ENCODE measurements at places on chromosomes 5 and 9.

DNA sequence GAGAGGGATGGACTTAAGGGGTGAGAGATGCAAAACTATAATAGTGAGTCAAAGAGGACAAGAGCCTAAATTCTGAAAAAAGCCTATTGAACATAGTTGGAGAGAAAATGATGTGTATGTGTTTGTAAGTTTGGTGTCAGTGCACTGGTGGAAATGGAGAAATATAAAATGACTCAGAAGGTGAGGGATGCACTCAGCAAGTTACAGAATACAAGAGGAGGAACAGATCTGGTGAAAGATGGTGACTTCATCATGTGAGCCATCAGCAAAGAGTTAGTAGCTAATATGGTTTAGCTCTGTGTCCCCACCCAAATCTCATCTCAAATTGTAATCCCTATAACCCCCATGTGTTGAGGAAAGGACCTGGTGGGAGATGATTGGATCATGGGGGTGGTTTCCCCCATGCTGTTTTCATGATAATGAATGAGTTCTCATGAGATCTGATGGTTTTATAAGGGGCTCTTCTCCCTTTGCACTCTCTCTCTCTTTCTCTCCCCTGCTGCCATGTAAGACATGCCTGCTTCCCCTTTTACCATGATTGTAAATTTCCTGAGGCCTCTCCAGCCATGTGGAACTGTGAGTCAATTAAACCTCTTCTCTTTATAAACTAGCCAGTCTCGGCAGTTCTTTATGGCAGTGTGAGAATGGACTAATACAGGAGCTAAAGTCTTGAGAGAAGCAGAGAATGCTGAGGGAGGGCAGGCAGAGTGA lies 30.4 kb upstream of the FYB1 start:
- DNase-seq = no peak

- peak; percentile 18 for DNase-seq
Observed at GRCh38 chr5:151772846-151773561, 1.2 kb downstream of the G3BP1 start.

GRCh38 chr5:42516282-42517042 lies 93.2 kb downstream of the GHR start:
- no peak for DNase-seq

DNA sequence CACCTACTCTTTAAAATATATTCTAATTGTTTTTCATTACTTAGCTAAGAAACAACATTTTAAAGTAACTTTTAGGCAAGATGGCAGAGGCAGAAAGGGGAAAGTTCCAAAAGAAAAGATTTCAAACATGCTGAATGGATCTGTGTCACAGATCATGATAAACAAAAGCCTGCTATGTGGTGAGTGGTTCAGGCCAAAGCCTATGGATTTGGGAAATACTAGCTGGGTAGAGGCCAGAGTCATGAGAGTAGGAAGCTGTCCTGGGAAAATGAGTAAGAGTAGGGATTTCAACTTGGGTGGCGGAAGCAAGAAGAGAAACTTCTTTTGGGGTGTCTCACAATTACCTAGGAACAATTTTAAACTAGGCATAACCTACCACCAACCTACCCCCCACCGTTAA lies 68.7 kb upstream of the GRHPR start:
- no peak for DNase-seq

DNA sequence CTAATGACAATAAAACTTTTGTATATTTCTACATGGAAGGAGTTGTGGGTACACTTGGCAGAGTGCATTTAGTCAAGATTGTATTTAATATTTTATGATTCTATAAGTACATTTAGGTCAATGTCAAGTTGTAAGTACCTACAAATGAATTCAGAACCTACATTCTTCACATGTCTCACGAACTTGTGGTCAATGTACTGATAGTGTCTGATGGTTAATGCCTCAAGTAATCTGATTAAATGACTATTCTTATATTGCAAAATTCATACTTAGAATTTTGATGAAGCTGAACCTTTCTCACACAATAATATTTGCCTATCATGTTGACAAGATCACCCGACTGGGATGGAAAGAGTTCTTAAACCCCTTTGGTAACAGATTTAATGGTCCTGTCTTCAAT lies 444.5 kb downstream of the CTNND2 start:
- no peak for DNase-seq

DNA sequence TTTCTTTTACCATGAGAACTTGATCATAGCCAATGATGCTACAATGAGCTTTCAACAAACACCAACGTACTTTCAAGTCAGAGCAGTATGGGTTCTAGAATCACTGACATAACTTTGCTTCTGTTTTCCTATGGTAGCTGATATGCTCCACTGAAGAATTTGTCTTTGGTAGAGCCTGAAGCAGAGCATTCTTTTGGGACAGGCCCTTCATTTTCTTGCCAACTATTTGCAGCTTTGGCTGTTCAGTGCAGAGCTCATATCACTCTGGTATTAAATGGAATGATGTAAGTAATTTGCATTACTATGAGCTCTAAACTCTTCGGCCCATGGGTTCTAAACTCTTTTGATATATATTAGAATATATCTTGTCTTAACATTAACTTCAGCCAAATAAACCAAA lies 51.8 kb upstream of the APC start:
- DNase-seq = peak; percentile 39

DNA sequence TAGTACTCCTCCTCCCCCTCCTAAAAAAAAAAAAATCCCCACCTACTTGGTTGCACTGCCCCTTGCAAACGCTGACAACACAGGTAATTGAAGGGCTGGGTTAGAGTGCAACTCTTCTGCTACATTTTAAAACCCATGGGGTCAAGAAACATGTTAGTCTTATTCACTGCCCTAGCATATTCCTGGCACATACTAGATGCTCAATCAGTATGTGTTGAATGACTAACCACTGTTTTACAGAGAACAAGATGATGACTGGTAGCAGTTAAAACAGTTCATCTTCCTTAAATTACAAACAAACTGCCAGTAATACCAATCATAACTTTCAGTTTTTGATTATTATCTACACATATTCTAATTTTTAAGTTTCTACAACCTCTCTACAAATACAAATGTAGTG lies 124.4 kb downstream of the NFIB start:
- no peak for DNase-seq

GRCh38 chr5:164204338-164204946 lies 699.0 kb downstream of the MAT2B start:
- DNase-seq = no peak

DNA sequence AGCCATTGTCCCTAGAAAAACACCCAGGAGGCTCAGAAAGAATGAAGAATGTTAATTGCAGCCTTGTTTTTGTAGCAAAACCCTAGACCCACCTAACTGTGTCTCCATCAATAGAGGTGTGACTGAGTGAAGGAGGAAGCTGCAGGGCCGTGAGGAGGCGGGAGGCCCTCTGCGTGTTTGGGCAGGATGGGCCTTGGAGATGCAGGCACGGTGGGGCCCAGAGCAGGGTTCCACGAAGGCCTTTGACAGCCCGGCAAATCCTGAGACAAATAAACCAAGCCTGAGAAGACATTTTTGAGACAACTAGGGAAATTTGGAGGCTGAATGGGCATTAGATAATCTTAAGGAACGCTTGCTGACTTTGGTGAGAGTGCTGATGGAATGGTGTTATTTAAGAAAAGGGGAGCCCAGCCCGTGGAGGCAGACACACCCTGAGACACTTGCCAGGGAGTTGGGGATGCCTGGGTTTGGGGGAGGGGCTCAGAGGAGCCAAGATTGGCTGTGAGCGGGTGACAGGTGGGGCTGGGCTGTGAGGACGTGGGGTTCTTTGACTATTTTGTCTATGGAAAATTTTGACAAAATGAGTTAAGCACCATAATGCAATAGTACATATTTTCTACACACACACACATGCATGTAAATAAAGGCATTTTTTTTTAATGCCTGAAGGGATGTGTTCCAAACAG lies 48.8 kb downstream of the BARX1 start:
- no peak for DNase-seq

DNA sequence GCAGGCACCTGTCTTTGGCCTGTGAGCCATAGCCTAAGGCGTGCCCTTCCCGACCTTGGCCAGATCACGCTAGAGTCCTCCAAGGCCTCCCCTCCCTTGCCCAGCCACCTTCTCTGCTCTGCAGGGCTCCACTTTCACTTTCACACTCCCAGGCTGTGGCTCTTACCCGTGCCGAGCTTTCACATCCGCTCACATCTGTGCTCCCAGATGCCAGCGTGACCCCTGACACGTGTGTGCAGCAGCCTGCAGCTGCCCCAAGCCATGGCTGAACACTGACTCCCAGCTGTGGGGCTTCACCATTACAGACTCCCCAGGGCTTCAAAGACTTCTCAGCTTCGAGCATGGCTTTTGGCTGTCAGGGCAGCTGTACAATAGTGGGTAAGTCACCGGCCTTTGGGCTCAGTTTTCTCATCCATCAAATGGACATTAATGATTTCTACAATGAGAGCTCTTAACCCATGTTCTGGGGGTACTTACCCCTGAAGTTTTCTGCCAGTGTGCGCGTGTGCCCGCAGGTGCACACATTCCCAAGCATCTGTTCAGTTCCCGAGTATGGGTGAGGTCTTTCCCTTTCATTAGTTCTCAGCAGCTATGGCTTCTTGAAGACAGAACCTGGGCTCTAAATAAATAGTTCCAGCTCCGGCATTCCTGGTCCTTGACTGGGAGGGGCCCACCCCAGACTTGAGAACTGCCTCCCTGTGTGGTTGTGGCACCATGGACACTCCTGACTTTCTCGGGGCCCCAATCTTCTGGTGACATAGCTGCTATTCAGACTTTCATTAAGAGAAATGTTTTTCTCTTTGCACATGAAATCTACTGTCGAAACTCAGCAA lies 118.6 kb downstream of the RGS3 start:
- DNase-seq = peak; percentile 34

- no peak for DNase-seq
Observed at GRCh38 chr5:11822598-11822997, 81.6 kb downstream of the CTNND2 start.

All from HFFc6 (cell line).